ENCODE measurements at places on chromosomes 2 and 18.

DNA sequence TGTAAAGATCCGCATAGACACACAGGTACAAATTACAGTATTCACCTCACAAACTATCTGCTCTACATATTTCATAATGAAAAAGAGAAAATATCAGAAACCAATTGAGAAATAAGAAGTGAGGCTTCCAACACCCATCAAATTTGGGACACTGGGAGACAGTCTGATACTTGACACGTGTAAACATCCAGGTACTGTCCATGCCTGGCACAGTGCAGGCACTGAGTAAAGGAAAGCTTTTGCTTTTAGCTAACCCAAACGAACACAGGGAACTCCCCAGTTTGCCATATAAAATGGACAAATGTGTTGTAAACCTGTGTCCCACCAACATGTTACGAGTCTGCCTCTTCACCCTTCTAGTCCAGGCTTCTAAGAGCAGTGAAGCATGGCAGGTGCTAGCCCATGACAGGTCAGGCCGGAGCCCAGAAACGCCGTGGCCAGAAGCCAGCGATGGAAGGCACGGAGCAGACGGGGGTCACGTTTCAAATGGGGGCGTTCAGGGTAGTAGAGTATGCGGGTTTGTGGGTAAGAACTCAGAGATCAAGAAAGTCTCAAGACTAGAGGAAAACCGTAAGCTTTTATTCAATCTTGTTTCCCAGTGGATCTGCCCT lies 27.0 kb downstream of the CDH2 start:
- no peak for DNase-seq

GRCh38 chr2:72934683-72935610 lies 17.6 kb downstream of the EMX1 start:
- no peak for DNase-seq

DNA sequence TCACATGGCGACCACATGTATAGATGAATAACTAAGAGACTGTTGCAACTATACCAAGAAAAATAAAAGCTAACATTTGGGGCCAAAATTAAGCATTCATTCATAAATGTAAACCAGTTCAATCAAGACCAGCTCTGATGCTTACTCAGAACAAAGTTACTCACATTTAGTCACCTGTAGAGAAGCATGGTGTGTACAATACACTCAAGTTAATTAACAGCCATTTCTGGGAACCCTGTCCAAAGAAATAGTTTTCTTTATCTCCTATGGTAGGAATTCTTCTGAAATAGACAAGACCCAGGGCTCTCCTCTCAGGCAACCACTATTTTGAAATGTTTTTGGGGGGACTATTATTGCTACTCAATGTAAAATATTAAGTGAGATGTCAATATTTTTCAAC lies 1.6 kb downstream of the SCN3A start:
- no peak for DNase-seq

GRCh38 chr18:79485788-79486355 lies 90.1 kb downstream of the NFATC1 start:
- DNase-seq, result peak; percentile 26

GRCh38 chr18:23936381-23936958 lies 78.1 kb upstream of the TTC39C start:
- DNase-seq, result peak; percentile 19

- DNase-seq, result no peak
Measured at GRCh38 chr2:106058469-106059137, 135.5 kb downstream of the UXS1 start.

- DNase-seq, result no peak
Measured at GRCh38 chr2:201073071-201073470, 1.3 kb downstream of the NDUFB3 start.

DNA sequence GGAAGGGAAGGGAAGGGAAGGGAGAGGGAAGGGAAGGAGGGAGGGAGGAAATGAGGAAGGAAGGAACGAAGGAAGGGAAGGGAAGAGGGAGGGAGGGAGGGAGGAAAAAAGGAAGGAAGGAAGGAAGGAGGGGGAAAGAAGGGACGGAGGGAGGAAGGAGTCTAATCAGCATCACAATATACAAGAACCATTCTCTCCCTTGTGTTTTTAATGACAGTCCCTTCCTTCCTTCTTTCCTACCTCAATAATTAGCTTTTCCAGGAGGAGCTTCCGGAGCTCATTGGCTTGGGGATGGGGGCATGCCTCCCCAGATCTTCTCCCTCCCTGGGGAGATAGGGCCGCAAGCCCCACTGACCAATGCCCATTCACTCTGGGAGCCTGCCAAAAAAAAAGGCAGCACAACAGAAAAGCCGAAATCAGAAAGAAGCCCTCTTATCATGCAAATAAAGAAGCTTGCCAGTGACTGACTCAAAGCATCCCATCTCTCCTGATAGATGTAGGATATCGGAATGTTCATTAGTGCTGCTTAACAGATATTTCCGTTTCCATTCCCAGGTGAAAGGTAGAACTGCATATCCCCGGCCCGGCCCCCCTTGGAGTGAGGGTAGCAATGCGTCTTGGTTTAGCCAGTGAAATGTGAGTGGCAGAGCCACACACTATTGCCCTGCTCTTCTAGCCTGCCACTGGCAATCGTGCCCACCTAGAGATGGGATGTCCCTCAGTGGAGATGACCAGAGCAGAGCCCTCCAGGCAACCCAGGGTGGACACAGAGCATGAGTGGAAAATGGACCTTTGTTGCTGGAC lies 17.8 kb upstream of the SMAD7 start:
- no peak for DNase-seq

DNA sequence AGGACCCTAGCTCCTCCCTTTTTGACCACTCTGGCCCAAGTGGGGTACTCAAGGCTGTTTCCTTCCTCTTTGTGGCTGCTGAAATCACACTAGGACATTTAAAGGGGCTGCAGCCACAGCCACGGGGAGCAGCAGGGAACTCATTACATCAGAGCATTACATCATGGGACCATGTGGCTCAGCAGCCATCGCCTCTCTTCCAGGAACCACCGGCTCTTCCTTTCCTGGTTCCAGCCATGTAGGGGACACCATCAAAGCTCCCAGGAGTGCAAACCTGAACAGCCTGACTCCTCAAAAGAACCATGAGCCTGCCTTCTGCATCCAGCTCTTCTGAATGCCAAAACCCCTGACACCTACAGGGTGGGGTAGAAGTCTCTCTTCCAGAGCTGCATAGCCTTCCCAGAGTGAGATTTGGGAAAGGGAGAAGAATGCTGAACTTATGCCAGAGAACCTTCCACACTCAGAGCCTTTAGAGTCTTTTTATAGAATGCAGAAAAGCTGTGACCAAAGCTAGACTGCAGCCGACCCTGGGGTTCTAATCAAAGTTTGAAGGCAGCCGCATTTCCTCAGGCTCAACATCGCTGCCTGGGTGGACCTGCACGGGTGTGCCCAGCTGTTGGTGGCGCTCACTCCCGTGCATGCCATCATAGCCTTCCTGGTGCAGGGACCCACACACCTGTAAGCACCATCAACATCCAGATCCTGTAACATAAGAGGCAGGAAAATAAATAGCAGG lies 121.7 kb downstream of the KLHL29 start:
- no peak for DNase-seq

DNA sequence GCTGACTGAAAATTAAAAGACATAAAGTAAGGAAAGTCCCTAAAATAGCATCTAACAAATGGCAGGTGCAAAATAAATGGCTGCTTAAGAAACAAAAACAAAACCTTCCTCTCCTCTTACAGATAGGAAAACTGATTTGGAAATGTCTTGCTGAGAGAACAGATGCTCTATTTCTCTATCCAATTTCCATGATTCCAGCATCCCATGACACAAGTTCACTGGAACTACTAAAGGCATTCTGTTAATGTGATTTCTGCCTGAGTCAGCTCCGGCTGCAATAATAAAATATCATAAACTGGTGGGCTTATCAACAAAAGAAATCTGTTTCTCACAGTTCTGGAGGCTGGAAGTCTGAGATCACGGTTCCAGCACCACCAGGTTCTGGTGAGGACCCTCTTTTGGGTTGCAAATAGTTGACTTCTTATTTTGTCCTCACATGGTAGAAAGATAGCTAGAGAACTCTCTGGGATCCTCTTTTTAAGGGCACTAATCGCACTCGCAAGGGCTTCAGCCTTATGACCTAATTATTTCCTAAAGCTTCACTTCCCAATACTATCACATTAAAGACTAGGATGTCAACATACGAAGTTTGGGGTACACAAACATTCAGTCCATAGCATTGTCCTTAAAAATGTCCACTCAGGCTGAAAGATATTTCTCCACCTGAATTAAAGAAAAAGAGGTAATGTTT lies 78.2 kb upstream of the GALNT3 start:
- DNase-seq, result no peak

- no peak for DNase-seq
Measured at GRCh38 chr2:168524005-168524404, 67.9 kb downstream of the CERS6 start.

DNA sequence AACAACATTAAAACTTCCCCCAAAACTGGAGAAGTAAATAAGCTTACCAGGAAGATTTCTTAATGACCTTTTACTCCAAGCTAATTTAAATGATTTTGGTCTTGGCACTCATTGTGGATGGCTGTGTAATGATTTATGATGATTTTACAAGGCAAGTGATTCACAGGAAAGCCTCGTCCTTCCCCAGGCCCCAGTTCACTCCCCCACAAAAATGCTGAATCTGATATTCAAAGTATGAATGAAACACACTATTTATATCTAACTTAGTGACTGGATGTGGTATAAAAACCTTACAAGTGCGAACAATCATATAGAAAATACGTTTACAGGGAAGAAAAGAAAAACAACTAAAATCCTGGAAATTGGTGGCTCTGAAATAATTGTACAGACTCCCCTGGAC lies 49.8 kb downstream of the ZNF516 start:
- DNase-seq, result peak; percentile 91

GRCh38 chr2:238066218-238066617 lies 5.4 kb downstream of the SCLY start:
- DNase-seq, result no peak

GRCh38 chr2:197072533-197072932 lies 146.0 kb upstream of the PGAP1 start:
- peak; percentile 37 for DNase-seq

GRCh38 chr18:79222790-79223189 lies 153.6 kb downstream of the ATP9B start:
- DNase-seq, result no peak

- no peak for DNase-seq
Measured at GRCh38 chr2:148920559-148920958, 45.5 kb downstream of the KIF5C start.

DNA sequence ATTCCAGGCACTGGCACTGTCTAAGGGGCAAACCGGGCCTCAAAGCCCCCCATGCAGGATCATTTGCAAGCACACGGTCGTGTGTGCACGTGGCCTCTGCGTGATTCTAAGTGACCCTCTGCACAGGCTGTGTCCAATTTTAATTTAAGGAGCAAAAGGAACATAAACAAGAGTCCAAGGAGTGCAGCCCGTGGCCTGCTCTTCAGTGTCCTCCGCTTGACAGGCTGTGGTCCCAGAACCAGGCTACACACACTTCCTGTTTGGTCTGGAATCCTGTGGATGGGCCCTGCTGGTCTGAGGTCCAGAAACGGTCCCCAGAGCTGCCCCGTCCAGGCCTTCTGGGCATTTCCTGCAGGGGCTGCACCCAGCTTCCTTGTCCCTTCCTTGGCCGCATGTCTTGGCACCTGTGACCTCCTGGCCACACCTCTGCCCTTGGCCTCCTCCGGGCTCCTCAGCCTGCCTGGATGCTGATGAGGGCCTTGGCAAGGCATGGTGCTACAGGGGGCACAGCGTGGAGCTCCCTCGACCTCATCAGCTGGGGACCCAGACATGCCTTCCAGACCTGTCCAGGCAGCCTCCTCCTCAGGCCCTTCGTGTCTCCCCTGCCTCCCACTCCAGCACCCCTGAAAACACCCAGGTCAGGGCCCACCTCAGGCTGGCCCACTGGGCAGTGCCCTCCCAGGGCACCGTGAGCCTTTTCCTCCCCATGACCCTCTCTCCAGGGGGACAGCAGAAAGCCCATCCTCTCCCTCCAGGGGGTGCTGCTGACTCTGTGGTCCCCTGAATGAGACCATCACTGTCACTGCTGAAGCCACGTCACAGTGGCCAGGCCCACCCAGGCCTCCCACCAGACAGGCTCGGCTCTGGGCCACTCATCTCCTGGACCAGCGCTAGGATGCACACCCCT lies 136.4 kb upstream of the GPC1 start:
- no peak for DNase-seq

DNA sequence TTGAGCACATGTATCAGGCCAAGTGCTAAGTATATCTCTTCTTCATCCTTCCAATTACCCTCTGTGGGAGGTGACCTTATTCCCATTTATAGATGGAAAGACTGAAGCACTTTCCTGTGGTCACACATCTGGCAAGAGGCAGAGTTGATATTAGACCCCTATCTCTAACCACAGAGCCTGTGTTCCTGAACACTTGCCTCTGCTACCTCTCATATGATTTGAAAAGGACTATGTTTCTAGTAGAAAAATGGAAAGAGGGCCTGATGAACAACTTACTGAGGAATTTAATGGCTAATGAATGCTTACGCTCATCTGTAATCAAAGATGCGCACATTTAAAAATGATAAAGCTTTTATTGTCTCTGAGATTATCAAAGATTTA lies 46.2 kb upstream of the DYNC2LI1 start:
- no peak for DNase-seq

GRCh38 chr2:33069894-33070651 lies 123.3 kb downstream of the LTBP1 start:
- DNase-seq, result peak; percentile 74

GRCh38 chr2:54483426-54483825 lies 27.3 kb downstream of the SPTBN1 start:
- peak; percentile 78 for DNase-seq

DNA sequence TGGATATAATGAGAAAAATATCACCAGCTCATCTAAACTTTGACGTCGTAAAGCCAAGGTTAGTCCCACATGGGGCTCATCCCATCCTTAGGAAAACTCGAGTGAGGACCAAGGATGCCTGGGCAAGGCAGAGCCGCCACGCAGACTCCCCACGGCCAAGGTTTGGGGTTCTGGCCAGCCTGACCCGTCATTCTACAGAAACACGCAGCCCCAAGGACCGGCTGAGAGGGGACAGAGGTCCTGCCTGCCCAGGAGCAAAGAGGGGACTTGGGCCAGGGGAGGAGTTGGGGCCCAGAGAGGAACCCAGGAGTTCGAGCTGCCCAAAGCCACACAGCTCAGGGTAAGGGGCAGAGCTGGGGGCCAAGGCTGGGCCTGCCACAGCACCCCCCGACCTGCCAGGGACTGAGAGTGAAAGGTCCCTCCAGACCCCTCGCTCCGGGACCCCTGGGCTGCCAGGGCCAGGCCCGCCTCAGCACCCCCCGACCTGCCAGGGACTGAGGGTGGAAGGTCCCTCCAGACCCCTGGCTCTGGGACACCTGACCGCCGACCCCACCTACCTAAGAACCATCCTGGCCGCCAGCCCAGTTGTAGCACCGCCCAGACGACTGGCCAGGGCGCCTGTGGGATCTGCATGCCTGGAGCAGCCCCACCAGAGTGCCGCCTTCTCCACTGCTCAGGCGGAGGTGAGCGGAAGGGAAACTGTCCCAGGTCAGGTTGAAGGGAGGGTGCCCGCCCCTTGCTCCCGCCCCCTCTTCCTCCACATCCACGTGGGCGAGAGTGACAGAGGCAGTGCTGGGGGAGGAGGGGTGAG lies at the start of gene PDCD1:
Gene PDCD1 (minus strand): TSS at position 689 of the 811 bp plus-strand sequence. CDS start 56 bp downstream, at position 633.
- no peak for DNase-seq

DNA sequence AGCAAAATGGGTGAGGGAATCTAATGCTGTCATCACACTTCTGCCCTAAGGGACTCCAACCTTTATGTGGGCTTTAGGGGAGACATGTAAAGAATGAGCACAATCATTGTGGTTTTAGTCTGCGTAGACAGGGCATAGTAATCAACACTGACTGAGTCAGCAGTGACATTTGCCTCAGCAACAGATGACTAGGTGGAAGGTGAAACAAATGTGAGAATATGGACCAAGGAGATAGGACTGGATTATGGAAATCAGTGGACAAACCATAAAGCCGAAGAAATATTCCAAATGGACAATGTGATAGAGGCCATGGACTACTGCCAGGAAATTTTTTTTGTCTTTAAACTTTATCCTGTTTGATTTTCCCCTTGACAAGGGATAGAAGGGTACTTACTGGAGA lies 83.9 kb downstream of the PDK1 start:
- no peak for DNase-seq

All from COLO829 (cell line).